Fibroblast of villous mesenchyme (primary cell): ENCODE measurements at places on chromosomes 7 and 10. TPM values are rescaled to one million over a fixed set of nuclear protein-coding genes. Genes with fewer than 3 reads are reported as not detected.
A peak's percentile ranks its signal among the peaks of the same experiment; 100 is the strongest.

- DNase-seq, result no peak
Observed at GRCh38 chr7:120920034-120920433, 30.5 kb upstream of the ING3 start.

DNA sequence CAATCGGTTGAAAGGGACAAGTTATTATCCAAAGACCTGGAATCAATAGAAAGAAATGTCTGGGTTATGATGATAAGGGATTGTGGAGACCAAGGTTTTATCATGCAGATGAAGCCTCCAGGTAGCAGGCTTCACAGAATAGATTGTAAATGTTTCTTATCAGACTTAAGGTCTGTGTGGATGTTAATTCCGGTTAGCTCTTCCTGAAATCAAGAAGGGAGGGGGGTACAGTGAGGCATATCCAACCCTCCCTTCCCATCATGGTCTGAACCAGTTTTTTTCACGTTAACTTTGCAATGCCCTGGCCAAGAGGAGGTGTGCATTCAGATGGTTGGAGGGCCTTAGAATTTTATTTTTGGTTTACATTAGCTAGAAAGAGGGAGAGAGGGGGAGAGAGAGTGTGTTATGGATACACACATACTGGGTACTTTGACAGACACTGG, 9.8 kb upstream of the LRRC61 start:
- DNase-seq, result no peak

GRCh38 chr10:16597656-16598055, 76.0 kb upstream of the C1QL3 start:
- peak; percentile 58 for DNase-seq

- no peak for DNase-seq
Observed at GRCh38 chr7:50272808-50273207, 31.7 kb upstream of the IKZF1 start.

DNA sequence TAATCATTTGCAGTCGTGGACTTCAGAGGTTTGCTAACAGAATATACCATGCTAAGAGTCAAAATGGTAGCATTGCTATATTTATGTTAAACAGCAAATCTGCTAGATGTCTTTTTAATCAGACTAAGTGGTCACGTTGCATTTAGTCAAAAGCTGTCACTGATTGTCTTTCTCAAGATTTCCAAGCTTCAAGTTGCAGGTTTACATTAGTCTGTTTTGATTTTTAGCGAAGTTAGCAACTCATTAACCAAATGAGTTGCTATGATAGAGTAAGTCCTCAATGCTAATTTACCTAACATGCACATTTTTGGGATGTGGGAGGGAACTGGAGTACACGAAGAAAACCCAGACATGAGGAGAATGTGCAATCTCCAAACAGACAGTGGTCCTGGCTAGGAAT, 653.2 kb downstream of the TNS3 start:
- no peak for DNase-seq

DNA sequence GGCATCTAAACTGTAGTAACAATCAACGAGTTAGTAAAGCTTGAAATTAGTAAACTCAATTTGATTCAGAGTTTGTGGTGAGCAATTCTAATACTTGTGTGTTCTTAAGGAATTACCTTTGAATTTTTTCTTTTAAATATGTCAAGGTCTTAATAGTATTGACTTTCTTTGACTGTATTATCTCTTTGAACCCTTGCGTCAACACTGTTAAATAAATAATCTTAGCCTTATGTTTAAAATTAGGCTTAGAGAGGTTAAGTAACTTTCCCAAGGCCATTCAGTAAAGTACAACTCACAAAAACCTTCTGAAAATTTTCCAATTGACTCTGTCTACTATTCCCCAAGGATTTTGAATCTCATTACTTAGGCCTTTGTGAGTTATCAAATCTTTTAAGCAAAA, 716.4 kb downstream of the NRG3 start:
- no peak for DNase-seq

- DNase-seq, result no peak
Observed at GRCh38 chr10:11441151-11441535, 170.3 kb downstream of the USP6NL start.

- no peak for DNase-seq
Observed at GRCh38 chr7:122844191-122844988, 41.9 kb downstream of the CADPS2 start.

DNA sequence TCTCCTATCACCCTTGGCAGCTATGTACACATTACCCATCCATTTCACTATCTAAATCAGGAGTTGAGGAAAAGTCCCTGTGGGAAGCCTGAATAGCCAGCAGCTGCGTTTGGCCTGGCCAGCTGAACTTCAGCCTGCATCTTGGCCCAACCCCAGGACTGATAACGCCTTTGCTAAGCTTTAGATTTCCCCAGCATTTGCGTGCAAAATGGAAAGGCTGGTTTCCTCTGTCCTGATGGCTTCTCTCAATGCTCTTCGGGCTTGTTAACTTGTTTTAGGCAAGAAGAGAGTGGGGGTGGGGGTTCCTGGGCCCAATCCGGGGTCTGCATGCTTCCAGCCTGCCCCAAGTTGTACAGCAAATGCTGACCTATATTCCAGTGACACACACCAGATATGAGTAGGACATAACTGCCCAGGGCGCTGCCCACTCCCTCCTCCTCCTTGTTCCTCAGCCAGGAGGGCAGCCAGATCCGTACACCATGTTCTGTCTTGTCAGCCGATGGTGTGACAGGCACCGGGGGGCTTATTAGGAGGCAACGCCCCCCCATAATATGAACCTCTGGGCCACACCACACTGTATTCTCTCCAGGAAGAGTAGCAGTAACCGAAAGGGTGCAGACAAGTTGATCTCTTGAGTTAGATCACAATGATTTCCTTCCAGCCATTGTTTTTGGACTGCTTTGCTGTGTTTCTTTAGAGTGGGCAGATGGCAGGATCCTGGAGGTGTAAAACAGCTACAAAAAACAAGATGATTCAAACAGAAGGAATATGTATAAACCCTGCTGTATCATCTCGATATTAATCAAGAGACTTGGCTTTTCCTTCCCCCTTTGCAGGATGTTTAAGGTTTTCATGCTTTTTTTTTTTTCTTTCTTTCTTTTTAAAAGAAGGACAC, 339.0 kb downstream of the RNLS start:
- DNase-seq, result peak; percentile 94

DNA sequence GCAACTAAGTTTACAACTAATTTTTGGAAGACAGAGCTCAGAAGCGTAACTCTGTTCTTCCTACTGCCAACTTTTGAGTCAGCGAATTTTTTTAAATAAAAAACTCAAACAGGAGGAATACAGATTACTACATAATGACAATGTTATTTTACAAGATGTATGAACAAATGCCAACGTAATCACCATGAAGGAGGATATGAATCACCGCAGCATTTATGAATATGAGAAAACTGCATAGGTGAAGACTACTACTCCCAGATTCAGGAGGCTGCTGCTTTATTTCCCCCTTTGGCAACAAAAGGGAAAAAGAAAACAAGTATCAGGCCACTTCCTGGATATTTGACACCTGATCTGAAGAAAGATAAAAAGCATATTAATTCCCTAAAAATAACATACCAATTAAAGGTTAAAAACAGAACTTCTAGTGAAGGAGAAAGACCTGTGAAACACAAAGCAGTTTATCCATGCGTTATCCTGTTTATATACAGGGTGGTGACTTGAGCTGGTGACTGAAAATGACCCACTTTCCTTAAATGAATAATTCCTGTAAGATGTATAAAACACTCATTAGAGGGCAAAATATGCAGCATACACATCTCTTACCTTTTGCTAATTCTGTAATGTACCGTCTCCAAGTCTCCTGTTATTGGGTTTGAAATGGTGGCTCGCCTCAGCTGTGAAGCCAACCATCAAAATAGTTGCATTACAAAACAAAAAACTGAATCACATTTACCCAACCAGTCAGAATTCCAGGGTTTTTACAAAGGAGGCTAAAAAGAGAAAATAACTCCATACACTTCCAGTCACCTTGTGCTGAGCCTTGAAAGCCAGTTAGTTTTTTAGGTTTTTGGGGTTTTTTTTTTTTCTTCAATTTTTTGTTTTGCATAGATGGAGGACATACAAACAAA, 52.0 kb downstream of the P4HA1 start:
- DNase-seq, result peak; percentile 88

DNA sequence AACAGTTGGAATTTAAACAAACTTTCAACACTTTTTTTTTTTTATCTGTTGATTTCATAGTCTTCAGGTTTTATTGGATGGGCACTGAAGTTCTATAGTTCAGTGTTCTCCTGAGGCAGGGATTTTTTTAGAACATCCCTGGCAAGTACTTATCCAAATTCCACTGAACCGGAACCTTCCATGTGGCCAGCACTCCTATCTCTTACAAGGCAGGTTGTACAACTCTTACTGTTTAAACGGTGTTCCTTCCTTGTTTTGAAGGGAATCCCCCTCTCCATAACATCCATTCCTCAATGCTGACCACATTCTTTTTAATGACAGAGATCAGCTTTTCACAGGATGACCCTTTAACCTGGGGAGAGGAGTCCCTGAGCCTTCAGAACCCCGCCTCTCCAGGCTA, 238.9 kb upstream of the CTBP2 start:
- no peak for DNase-seq

DNA sequence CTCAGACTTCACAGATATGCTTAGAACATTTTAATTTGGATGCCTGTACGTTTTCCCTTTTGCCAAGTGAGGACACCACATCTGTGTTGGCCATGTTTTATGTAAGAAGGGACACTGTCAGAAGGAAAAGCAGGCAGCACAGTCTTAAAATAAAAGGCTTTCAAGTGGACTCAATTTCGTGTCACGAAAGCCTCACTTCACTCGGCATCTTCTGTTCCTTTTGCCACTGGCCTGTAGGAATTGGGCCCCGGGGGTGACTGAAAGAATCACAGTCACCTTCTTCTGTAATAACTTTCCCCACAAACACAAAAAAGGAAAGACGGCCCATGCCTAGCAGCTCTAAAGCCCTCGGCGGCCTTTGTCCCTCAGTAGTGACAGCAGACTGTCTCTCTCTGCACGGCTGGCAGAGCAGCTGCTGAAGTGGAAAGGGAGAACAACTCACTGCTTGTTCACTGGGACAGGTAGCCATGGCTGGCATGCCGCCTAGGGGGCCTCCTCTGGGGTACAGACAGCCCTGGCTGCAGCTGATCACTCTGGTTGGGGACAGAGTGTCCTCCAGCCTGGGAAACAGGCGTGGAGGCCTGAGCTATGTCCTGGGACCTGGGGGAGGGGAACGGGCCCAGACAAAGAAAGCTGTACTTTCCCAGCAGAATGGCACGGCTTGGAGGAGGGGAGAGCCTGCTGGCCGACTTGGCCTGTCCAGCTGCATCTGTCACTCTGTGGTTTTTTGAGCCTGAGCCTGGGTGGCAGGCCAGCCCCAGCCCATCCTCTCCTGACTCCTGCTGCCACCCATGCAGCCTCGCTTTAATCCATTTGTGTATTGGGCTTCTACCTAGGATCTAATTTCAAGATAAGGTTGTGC, 4.4 kb downstream of the RASSF4 start:
- peak; percentile 40 for DNase-seq

- peak; percentile 77 for DNase-seq
Observed at GRCh38 chr7:27462575-27463270, 200.0 kb downstream of the HIBADH start.

GRCh38 chr7:55053651-55054571, 35.1 kb downstream of the EGFR start:
- no peak for DNase-seq

DNA sequence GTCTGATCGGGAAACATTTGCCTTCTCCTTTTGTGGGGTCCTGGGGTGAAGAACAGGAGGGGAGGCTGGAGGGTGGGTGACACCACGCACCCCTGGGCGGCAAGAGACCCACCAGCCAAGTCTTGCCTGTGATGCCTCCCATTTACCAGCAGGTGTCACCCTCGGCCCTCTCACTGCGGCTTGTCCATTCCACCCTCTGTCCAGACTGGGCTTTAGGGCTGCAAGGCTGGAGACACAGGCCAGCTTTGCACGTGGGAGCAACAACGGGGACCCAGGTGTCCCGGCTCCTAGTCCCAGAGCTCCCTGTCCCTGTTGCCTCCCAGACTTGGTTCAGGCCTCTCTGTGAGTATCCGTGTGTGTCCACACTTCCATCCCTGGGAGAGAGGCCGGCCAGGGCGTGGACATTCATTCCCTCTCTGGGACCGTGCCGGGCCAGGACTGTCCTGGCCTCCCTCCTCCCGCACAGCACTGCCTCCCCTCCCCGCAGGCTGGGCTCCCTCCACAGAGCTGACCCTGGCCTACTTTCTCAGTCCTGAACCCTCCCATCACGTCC, 36.2 kb upstream of the GTF2IRD1 start:
- peak; percentile 63 for DNase-seq

DNA sequence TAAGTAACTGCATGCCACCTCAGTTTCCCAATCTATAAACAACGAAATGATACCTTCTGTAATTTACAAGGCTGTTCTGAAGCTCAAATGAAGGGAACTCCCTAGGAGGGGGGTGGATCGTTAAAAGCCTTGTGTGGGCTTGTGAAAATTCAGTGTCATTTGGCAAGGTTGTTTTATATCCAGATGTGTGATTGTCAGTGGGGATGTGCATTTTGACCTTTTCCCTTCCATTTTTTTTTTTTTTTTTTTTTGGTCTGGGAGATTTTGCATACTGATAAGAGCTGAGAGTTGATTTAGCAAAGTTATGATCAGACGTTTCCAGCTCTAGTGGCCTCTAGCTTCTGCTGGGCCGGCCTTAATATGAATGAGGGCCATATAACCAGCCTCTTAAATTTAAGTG, 22.8 kb downstream of the CREB5 start:
- no peak for DNase-seq

GRCh38 chr7:95501261-95501832, 15.6 kb downstream of the ASB4 start:
- DNase-seq, result peak; percentile 11

DNA sequence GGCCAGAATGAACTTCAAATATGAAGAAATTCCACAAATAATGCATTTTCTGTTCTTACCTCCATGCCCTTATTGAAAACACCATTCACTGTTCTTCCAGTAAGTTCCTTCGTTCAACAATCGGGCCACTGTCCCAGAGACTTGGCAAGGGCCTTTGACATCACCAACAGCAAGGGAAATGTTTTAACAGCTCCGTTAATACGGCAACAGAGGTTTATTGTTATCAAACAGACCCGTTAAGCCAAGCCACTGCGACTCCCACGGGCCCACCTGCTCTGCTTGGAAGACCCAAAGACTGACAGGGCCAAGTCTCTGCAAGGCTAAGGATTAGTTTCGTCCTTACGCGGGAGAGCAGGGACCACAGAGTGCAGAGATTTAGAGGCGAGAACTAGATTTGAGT, 43.4 kb upstream of the LYZL1 start:
- DNase-seq, result no peak

DNA sequence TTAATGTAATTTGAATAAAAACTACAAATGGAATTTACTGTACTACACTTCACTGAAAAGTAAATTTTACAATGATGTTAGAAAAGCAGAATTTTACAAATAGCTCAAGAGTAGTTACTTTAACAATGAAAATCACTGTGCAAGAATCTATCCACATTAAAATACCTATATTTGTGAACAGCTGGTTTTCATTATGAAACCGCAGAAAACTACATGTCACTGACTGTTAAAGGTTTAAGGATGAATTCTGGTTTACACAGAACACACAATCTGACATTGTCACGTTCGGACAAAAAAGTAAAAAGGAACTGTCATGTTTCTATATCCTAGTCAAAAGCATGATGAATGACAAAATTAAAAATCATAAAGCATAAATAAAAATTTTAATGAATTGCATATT, 415.3 kb upstream of the PRKCQ start:
- peak; percentile 8 for DNase-seq

- no peak for DNase-seq
Observed at GRCh38 chr10:120738658-120739057, 112.5 kb upstream of the WDR11 start.

GRCh38 chr7:45457591-45457990, 116.6 kb upstream of the ADCY1 start:
- no peak for DNase-seq

Gene ZNF277
- total RNA-seq, result 22.2 and 29.8 TPM in 2 replicates

Gene SLC13A1
- total RNA-seq, result not detected in 2 replicates

Gene PCLO
- under 0.01 TPM in 2 replicates for total RNA-seq

Gene RASSF4
- 6.0 and 6.8 TPM in 2 replicates for total RNA-seq

Gene A1CF
- not detected in 2 replicates for total RNA-seq

Gene FKBP14
- 47.0 and 66.9 TPM in 2 replicates for total RNA-seq
